ENCODE measurements at places on chromosomes 2 and 18.

DNA sequence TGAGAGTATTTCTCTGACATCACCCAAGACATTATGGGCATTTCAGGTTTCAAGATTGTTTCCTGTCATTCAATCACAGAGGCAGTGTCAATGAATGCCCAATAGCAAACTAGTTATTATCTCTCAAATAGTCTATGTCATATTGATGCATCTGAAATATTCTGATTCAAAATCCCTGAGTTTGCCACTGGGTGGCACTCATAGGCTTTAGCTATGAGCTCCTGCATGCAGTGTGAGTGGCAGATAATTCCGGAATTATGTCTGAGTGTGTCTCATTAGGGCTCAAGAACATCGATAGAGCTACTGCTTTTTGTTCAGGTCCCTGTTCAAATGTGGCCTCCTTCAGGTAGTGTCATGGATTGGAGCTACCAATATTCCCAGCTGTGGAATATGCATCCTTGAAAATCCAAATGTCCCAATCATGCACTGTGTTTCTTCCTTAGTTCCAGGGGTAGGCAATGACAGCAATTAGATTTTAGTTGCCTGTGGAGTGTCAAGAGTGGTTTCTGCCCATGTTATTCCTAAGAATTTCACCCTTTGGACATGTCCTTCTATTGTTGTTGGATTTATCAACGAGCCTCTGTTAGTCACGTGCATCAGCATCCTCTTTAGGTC lies 7.8 kb upstream of the OR6B3 start:
- DNase-seq: peak; percentile 42

- no peak for DNase-seq
Observed at GRCh38 chr2:10880586-10881321, 31.0 kb upstream of the KCNF1 start.

DNA sequence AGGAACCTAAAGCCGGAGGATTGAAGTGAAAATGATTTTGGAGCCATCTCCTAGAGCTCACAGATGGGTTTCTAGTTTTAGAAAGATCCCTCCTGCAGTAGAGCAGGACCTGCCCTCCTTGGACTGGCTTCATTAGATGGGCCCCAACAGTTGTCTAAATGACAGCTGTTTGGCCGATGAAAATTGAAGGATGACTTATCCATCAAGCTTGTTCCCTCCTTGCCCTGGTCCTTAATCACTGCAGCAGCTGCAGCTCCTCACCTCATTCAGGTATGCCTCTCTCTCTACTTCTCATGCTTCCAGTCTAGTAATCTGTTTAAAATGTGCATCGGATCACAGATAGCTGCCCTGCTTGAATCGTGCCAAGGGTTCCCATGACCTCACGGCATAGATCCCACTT lies 677.6 kb downstream of the BCL11A start:
- no peak for DNase-seq

- no peak for DNase-seq
Observed at GRCh38 chr18:42268798-42269197, 313.8 kb downstream of the PIK3C3 start.

DNA sequence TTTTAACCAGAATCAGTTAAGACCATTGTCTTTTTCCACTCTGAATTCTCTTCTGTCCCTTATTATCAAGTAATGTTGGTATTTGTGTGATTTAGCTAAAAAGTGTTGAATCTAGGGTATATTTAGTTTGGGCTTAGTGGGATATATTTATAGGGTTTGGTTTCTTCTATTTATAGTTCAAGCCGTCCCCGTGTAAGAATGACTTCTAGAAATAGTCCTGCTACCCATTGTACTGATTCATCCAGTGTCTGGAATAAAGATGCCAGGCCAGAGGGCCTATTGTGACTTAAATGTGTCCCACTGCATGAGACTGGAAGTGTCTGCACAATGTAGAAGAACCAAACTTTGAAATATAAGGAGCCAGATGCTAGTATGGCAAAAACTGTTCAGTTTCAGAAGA lies 364.8 kb downstream of the TNS1 start:
- DNase-seq: no peak

DNA sequence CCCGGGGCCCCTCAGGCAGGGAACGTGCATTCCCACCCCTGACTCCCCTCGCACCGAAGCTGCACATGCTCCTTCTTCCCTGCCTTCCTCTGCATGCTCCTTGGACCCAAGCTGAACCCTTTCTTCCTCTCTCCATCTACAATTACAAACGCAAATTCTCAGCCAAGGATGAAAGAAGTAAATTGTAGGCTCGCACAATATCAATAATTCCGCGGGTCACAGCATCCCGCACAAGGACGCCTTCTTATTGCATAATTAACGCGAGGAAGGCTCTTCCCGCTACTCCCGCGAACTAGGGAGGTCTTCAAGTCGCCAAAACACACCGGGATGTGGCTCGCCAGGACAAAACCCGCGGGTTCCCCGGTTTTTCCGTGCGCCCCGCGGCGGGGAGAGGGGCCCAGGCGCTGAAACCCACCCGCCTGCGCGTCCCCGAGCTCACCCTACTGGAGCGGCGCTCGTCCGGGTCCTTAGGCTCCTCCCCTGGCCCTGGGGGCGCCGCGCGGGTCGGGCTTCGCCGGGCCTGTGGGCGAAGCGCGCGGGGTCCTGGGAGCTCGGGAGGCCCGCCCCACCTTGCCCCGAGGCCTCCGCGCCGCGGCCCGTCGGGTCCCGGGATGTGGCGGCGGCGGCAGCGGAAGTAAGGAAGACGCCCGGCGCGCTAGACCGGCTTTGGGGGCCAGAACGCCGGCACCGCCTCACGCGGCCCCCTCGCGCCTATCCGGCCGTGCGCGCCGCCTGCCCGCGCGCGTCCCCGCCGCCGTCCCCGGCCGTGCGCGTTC lies at the start of gene CHST10:
TSS of gene CHST10 (minus strand) at position 734 of the 776 bp plus-strand sequence. CDS start 10,993 bp downstream, outside the sequence.
- DNase-seq: peak; percentile 63

DNA sequence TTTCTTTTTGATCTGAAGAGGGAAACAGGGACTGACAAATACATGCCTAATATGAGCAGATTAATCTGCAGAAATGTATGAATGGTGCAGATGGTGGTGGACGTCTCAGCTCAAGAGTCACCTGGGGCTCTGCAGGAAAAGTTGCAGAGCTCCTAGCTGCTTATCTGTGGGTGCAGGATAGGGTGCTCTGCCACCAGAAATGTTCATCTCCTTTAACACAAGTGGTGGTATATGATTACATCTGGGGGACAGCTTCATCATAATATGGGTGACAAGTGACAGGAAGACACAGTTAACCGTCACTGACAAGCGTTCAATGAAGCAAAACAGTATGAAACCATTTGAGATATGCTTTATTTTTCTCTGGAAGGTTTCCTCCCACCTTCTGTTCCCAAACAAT lies 121.2 kb upstream of the LINC00305 start:
- DNase-seq: no peak

GRCh38 chr2:58875436-58875835 lies 634.3 kb upstream of the FANCL start:
- DNase-seq: no peak

GRCh38 chr2:144461308-144461766 lies 58.6 kb downstream of the ZEB2 start:
- no peak for DNase-seq

GRCh38 chr2:9885036-9885684 lies 41.9 kb downstream of the TAF1B start:
- no peak for DNase-seq

- no peak for DNase-seq
Observed at GRCh38 chr2:11757101-11757500, 10.7 kb downstream of the LPIN1 start.

DNA sequence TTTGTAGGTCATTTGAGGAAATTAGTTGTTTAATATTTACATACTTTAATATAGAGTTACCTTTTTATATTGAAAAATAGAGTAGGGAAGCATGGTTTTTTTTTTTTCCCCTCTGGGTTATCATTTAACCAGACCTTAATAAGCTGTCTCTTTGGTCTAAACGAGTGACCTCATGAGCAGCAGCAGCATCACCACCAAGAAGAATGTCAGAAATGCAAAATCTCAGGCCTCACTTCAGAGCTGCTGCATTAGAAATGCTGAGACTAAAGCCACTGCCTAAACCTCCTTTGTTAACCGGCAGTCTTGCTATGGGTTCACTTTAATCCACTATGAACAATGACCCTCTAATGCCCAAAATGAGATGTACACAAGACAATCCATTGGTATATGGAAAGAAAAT lies 733.7 kb upstream of the FAM98A start:
- no peak for DNase-seq

DNA sequence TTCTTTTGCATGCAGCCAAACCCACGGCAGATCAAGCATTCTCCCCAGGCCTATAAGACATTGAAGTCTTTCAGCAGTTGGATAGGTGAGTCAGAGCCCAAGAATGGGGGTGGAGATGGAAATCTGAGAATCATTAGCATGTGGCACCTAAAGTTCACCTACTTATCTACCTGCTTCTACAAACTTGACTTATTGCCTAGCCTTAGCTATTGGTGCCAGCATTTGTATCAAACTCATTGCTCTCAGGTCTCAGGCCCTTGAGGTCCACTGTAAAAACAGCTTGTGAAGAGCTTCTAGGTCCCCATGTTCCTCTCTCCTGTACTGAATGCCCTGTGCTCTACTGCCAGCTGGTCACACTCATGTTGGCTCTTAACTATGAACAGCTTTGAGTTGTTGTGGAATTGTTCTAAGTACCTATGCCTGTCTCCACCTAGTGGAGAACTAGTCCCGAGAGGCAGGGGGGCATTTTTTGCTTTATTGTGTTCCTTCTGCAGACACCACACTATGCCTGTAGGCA lies 278.4 kb upstream of the SPRED2 start:
- no peak for DNase-seq

DNA sequence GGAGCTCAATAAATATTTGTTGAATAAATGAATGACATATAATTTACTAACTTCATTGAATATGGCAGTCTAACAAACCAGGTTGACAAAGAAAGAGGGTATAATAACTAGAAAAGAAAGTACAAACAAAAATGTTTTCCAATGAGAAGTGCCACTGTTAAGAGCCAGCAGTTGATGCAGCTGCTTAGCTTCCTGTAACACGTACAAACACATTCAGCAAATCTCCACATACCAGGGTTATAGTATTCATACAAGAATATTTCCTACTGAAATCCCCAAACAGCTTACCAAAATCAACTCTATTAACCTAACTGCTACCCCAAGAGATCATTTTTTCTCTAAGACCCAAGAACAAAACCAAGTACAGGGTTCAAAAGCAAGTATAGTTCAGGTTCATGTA lies 77.7 kb downstream of the THADA start:
- no peak for DNase-seq

DNA sequence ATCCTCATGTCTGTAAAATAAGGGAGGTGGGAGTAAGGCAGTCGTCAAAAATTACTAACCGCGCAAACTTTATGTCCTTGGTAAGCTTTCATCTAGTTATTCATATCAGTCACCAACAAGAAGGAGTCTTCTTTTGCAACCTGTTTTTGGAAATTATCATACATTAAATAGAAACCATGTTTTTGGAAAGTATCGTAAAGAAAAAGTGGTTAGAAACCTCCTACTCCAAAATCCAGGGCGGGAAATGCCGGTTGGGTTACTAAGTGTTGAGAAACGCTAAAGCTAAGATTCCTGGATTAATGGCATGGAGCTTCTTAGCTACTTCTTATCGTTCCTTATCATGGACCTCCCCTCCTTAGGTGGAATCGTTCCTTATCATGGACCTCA lies 778 bp downstream of the BBS5 start:
- no peak for DNase-seq

DNA sequence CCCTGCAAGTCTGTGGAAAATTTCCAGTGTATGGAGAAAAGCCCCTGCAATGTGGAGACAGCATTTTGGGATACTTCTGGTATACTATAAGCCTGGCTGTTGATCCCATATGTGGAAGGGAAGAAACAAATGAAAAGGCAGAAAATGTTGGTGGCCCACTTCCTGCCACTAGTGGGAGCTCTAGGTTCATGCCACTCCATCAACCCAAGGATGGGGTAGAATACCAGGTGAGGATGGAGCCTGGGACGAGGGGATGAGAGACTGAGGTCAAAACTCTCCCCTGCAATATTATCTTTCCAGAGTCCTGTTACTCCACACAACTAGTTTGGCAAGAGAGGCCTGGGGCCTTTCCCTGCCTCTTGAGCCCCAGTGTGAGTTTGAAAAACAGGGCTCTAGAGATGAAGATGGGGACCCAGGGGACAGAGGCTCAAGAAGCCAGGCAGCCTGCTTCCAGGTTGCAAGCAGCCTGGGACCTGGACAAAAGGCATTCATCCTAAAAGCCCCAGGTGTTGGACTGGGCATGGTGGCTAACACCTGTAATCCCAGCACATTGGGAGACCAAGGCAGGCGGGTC lies 31.9 kb downstream of the BMP10 start:
- peak; percentile 18 for DNase-seq

DNA sequence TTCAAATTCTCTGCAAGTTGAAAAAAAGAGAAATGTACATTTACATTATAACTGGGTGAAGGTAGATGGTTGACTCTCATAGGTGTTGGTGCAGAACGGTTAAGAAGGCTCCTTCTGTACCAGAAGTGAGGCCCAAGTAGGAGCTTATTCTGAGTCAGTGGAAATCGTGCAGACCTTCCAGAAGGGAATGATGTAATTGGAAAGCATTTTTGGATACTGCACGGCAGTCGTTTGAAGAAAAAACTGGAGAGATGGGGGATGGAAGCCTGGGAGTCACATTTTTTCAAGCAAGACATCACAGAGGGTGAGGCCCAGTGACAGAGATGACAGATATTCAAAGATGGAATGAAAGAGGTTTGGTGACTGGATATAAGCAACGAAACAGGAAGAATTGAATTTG lies 39.4 kb downstream of the HRH4 start:
- DNase-seq: no peak

- DNase-seq: no peak
Observed at GRCh38 chr2:180653481-180653880, 326.9 kb upstream of the UBE2E3 start.

DNA sequence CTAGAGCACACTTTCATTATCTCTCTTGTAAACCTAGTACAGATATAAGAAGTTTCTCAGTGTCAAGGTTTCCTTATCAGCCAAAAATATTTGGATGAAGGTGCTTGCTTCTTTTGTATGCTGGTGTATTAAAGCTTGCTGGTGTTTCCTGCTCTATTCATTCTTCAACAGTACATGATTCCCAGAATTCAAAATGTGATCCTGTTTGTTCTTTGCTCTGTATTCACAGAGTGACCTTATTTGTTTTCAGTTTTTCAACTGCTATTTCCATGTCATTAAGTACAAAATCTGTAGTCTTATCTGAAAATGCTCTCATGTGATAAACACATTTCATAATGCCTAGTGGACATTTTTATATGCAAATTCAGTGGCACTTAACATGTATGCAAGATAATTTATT lies 1185.8 kb downstream of the SUCLG1 start:
- no peak for DNase-seq
